Panc1 (cell line): ENCODE measurements at places on chromosomes 4 and X. TPM values are rescaled to one million over a fixed set of nuclear protein-coding genes. Genes with fewer than 3 reads are reported as not detected.

DNA sequence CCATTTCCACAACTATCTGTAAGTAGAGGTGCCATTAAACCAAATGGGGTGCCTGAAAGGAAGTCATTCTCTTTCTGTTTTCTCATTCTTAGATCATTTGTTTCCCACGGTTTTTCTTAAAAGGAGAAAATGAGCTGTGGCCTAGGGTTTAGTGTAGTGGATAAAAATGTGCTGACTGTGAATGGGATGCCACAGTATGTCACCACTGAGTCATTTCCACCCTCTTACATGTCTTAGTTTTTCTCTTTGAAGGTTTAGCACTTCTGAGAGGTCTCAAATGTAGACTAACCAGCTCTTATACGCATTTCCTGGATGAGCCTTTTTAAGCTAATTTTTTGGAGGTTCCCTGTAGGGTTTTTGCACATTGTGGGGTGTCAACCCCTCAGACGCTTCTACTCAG is 244.5 kb upstream of the SPANXN1 start:
- no peaks in the 10 kb centered on the region for H3K36me3 ChIP-seq
- H3K4me1 ChIP-seq, result no peaks in the 10 kb centered on the region
- no peak overlapping the region for H3K27ac ChIP-seq
- no peaks in the 10 kb centered on the region for H3K27me3 ChIP-seq
- no peak for DNase-seq

RHOXF2B gene
- 0.10 TPM for total RNA-seq

NR3C2 gene
- 0.26 TPM for total RNA-seq

DNA sequence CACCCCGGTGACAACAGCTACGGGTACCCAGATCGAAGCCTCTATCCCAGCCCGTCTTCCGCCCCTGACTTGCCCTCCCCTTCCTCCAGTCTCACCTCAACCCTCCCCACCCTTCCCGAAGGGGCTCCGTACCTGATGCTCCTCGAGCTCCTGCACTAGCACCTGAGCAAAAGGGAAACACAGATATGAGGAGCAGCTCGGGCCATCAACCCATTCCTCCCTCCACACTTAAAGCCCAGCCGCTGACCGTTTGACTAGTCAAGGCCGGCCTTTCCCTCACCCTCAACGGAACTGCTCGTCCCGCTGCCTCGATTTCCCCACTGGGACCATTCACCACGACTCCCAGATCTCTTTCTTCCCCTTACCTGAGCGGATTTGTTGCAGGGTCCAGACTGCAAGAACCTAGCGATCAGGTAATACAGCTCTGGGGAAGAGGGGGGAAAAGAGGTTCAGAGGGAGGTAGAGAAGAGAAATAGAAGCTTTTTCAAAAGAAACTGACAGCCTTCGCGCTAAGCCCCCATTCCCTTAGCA is 731 bp downstream of the BRWD3 start:
- peak overlapping the region; percentile 97 for H3K4me3 ChIP-seq
- DNase-seq, result no peak
- H3K36me3 ChIP-seq, result no peaks in the 10 kb centered on the region
- peak overlapping the region; percentile 81 for H3K27ac ChIP-seq
- no peaks in the 10 kb centered on the region for H3K27me3 ChIP-seq
- no peaks in the 10 kb centered on the region; the same call in 1 of the 2 replicates for H3K4me1 ChIP-seq

TMPRSS11D gene
- total RNA-seq, result not detected

GRCh38 chr4:88275516-88275915 is 8.8 kb downstream of the PPM1K start:
- H3K4me1 ChIP-seq, result no peaks in the 10 kb centered on the region
- no peak overlapping the region for H3K27ac ChIP-seq
- DNase-seq, result no peak
- H3K27me3 ChIP-seq, result no peaks in the 10 kb centered on the region

GRCh38 chr4:123317211-123317610 is 79.4 kb upstream of the SPRY1 start:
- H3K4me1 ChIP-seq, result no peaks in the 10 kb centered on the region
- H3K4me3 ChIP-seq, result no peak overlapping the region
- H3K27me3 ChIP-seq, result no peaks in the 10 kb centered on the region
- no peak overlapping the region for H3K27ac ChIP-seq
- DNase-seq, result no peak

MAGEA10 gene
- not detected for total RNA-seq

ARHGAP24 gene
- 17.4 TPM for total RNA-seq

DNA sequence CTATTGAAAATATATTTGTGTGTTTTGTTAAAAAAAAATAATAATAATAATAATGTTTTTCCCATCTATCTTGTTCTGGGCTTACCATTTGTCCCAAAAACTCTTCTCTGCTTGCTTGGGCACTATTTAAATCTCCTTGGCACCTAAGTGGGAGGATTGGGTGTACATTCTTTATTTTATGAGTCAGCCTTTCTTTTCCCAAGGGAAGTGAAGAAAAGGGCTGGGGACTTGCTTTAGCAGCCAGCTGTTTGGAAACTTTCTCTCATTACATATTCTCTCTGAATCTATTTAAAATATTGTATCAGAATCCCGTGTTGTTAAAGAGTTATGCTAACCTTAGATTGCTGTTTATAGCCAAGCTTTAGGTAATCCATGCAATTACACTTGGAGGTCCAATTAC is 2332.4 kb downstream of the ARAP2 start:
- no peak overlapping the region for H3K4me3 ChIP-seq
- H3K27me3 ChIP-seq, result no peaks in the 10 kb centered on the region
- H3K27ac ChIP-seq, result no peak overlapping the region
- H3K36me3 ChIP-seq, result no peaks in the 10 kb centered on the region
- DNase-seq, result no peak

GRCh38 chr4:121737846-121738554 is 27.0 kb downstream of the SMIM43 start:
- H3K27ac ChIP-seq, result no peak overlapping the region
- no peak for DNase-seq
- H3K4me1 ChIP-seq, result no peaks in the 10 kb centered on the region
- no peaks in the 10 kb centered on the region for H3K27me3 ChIP-seq

CLTRN gene
- 0.10 TPM for total RNA-seq

DNA sequence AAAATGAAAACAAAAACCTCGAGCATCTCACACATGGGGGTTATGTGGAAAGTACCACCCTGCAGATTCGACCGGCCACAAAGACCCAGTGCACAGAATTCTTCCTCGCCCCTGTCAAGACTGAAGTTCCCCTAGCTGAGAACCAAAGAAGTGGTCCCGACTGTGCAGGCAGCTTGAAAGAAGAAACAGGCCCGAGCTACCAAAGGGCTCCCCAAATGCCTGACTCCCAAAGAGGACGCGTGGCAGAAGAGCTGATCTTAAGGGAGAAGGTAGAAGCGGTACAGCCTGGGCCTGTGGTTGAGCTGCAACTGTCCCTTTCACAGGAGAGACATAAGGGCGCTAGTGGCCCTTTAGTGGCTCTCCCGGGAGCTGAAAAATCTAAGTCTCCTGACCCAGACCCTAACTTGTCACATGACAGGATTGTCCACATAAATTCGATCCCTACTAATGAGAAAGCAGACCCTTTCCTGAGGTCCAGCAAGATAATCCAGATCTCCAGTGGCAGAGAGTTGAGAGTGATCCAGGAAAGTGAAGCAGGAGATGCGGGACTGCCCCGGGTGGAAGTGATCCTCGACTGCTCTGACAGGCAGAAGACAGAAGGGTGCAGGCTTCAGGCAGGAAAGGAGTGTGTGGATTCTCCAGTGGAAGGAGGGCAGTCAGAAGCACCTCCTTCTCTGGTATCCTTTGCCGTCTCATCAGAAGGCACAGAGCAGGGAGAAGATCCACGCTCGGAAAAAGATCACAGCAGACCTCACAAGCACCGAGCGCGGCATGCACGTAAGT is 108.8 kb upstream of the MYOZ2 start:
- H3K27me3 ChIP-seq, result no peaks in the 10 kb centered on the region
- H3K36me3 ChIP-seq, result no peaks in the 10 kb centered on the region
- DNase-seq, result no peak

DNA sequence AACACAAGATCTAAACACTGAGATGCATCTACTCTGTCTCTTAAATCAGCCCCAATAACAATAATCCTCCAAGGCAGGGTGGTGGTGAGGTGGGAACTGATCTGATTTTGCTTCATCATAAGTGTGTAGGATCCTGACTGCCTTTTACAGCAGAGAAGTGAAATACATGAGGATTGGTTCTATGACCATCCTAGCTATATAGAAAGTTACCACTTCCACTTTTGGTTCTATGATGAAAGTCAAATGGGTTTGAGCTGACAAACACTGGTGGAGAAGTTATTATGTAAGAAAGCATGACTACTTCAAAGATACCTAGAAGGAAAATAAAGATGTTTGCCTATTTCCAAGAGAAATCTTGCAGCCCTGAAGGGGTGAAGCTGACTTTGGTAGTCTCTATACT is 181.6 kb downstream of the NKX6-1 start:
- no peak overlapping the region for H3K27ac ChIP-seq
- H3K4me3 ChIP-seq, result no peak overlapping the region
- DNase-seq, result no peak
- H3K27me3 ChIP-seq, result 0 out of 2 replicates have a peak, but pooled peaks cover 2% of the 10 kb centered on the region
- H3K4me1 ChIP-seq, result no peaks in the 10 kb centered on the region

GRCh38 chrX:109036624-109037023 is 300.3 kb upstream of the IRS4 start:
- no peaks in the 10 kb centered on the region for H3K36me3 ChIP-seq
- no peak overlapping the region for H3K4me3 ChIP-seq
- H3K27me3 ChIP-seq, result no peaks in the 10 kb centered on the region
- no peak for DNase-seq
- no peaks in the 10 kb centered on the region for H3K4me1 ChIP-seq

SGMS2 gene
- total RNA-seq, result 15.6 TPM

FAM184B gene
- total RNA-seq, result 0.03 TPM

MAGEA12 gene
- not detected for total RNA-seq

- DNase-seq, result no peak
- no peaks in the 10 kb centered on the region for H3K27me3 ChIP-seq
- no peak overlapping the region for H3K4me3 ChIP-seq
- peaks cover 2% of the 10 kb centered on the region; the same call in 1 of the 2 replicates for H3K4me1 ChIP-seq
Measured at GRCh38 chr4:48380583-48381167, 39.3 kb downstream of the SLAIN2 start.

CENPE gene
- total RNA-seq, result 25.2 TPM

DNA sequence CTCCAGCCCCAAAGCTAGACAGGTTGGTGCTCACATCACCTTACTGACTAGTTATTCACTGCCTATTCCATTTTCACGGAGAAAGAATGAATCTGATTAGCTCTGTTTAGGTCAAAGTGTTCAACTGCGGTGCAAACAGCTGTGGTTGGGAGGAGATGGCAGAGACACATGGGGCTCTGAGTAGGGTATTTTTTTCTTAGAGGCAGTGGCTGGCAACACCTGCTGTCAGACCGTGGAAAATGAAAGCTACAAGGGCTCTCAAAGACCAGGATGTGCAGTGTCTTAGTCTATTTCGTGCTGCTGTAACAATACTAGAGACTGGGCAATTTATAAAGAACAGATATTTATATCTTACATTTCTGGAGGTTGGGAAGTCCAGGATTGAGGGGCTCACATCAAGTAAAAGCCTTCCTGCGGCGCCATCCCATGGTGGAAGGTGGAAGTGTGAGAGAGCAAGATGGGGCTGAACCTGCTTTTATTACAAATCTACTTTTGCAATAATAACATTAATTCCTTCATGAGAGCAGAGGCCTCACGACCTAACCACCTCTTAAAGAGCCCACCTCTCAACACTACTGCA is 10.6 kb downstream of the NYX start:
- H3K36me3 ChIP-seq, result no peaks in the 10 kb centered on the region
- DNase-seq, result no peak
- no peak overlapping the region for H3K27ac ChIP-seq
- H3K27me3 ChIP-seq, result no peaks in the 10 kb centered on the region
- no peaks in the 10 kb centered on the region for H3K4me1 ChIP-seq

GRCh38 chr4:128394778-128395177 is 107.2 kb upstream of the PGRMC2 start:
- no peak overlapping the region for H3K27ac ChIP-seq
- DNase-seq, result no peak
- H3K36me3 ChIP-seq, result no peaks in the 10 kb centered on the region
- no peaks in the 10 kb centered on the region; the same call in 1 of the 2 replicates for H3K4me1 ChIP-seq
- H3K27me3 ChIP-seq, result no peaks in the 10 kb centered on the region

- no peak for DNase-seq
- no peak overlapping the region for H3K4me3 ChIP-seq
- H3K36me3 ChIP-seq, result no peaks in the 10 kb centered on the region
Measured at GRCh38 chr4:184287697-184288255, 70.1 kb upstream of the ENPP6 start.

SPP1 gene
- 1.6 TPM for total RNA-seq

DNA sequence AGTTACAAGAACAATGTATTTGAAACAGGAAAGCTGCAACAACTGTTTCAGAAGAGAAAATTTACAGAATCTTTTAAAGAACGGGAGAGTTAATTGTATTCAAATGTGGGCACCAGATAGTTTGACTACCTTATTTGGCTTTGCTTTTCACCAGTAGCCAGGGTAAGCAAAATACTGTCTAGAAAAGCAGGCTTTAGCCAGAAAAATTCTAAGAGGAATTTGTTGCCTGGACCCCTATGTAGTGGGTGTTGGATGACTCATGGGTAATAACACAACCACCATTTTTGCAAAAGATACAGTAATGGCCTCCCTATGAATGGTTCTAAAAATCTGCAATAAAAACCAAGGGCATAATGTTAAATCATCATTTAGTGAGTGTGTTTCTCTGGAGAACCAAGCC is 233.4 kb upstream of the ANXA3 start:
- H3K4me3 ChIP-seq, result no peak overlapping the region
- no peak for DNase-seq
- H3K36me3 ChIP-seq, result no peaks in the 10 kb centered on the region
- H3K27ac ChIP-seq, result no peak overlapping the region
- no peaks in the 10 kb centered on the region for H3K4me1 ChIP-seq
- no peaks in the 10 kb centered on the region for H3K27me3 ChIP-seq

RNF128 gene
- total RNA-seq, result 5.0 TPM

GRCh38 chr4:16231570-16232245 is 5.4 kb upstream of the TAPT1 start:
- no peak overlapping the region for H3K27ac ChIP-seq
- no peaks in the 10 kb centered on the region for H3K4me1 ChIP-seq
- no peak overlapping the region for H3K4me3 ChIP-seq
- no peaks in the 10 kb centered on the region for H3K36me3 ChIP-seq
- no peaks in the 10 kb centered on the region for H3K27me3 ChIP-seq

DNA sequence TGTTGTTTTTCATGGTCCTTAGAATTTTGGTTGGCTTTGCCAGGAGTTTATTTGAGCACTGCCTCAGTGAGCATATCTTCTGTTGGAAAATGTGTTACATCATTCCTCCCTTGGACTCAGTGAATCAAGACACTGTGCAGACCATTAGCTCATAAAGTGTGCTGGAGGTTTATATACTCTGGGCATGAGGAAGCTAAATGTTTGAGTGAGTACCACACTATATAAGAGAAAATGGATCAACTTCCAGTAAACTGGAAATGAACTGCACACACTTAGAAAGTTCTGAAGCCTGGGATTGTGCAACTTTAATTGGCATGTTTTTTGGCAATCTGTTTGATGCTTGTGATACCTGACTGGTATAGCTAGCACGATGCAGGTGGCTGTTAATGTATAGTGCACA is 75.9 kb downstream of the LIMCH1 start:
- DNase-seq, result no peak
- no peak overlapping the region for H3K27ac ChIP-seq
- H3K4me3 ChIP-seq, result no peak overlapping the region

MAGED2 gene
- 69.5 TPM for total RNA-seq
